ENCODE measurements at places on chromosomes 1 and 21.

DNA sequence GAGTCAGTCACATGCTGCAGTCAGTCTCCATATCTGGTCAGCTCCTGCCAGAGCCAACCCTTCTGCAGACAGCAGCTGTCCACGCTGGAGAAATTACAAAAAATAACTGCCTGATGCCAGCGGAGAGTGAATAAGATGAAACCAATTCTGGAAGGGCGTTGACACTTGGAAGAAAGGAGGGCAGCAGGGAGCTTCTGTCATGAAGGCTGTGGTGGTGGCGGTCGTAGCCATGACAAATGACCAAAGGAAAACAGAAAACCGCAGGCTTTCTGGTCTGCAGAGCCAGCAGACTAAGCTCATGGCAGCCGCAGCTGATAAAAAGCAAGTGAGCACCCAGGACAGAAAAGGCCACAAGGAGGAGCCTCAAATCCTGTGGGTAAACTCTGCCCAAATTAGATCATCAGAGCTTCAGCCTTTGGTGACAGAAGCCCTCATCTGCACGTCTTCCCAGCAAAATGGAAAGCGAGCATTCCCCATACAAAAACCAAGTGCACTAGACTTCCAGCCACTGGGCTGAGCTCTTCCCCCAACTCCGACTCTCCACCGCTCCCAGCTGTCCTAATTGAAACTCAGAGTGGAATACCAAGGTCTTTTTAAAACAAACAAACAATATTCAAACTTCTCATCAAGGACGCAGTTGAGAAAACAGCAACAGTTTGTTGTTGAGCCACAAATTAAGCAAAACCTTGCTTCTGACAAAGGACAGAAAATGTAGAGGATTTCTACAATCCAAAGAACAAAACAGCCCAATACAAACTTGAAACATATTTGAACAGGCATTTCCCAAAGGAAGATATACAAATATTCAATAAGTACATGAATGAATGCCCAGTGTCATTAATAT is 28.7 kb downstream of the RSPH1 start:
- no peak for DNase-seq

- no peak for DNase-seq
Measured at GRCh38 chr1:234546890-234547788, 62.8 kb downstream of the IRF2BP2 start.

DNA sequence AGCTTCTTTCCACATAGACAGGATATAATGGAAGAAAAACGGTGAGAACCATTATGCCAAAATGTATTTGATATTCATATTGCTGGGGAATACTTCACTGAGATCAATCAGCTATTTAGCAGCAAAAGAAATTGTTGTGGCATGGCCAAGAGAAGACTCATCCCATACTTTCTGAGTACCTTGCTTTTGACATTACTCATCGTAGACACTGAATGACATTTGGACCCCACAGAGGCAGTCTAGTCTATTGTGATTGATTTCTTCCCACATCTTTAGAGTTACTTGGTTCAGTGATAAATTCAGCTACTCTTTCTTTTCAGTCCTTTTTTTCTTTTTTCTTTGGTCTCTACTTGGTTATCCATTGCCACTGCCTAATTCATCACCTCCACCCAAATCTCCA is 22.1 kb downstream of the ATP1B1 start:
- no peak for DNase-seq

GRCh38 chr1:169250022-169250421 is 117.6 kb downstream of the NME7 start:
- DNase-seq: no peak

- DNase-seq: no peak
Measured at GRCh38 chr1:245173446-245174211, 18.8 kb downstream of the KIF26B start.

Measured in NCI-H2029 (cell line).